Right ventricle myocardium superior (tissue), 1 donor: ENCODE measurements at places on chromosomes 7 and 10. TPM values are rescaled to one million over a fixed set of nuclear protein-coding genes. Genes with fewer than 3 reads are reported as not detected.

Gene POM121C
- total RNA-seq: 17.9 TPM

Gene GSTO2
- total RNA-seq: 1.0 TPM

Gene ACBD7
- total RNA-seq: not detected

Gene GIMAP7
- total RNA-seq: 22.2 TPM

Gene TFEC
- total RNA-seq: 1.2 TPM

GRCh38 chr10:98172495-98172894 is 38.0 kb downstream of the R3HCC1L start:
- no peak for DNase-seq

DNA sequence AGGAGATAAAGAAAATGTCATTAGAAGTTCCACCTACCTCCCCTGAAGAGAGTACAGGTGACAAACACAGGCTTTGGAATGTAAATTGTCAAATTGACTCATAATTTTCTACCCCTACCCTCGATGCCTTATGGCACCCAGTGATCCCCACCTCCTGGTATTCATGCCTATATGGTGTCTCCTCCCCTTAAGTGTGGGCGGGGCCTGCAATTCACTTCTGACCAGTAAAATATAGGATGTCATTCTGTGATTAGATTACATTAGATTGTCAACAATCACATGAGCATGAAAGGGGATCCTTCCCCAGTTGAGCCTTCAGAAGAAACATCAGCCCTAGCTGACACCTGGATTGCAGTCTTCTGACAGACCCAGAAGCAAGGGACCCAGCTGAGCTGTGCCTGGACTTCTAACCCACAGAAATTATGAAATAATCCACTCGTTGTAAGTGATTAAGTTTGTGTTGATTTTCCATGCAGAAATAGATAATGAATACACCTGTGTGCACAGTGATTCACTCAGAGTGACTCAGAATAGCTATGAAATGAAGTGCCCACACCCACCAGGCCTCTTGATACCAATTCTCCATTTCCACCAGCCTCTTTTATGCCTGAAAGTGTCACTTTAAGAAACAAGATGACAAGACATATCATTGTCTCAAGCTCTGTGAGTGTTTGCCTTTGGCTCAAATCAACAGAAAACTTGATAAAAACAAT is 8.5 kb upstream of the SLC39A12 start:
- DNase-seq: no peak

DNA sequence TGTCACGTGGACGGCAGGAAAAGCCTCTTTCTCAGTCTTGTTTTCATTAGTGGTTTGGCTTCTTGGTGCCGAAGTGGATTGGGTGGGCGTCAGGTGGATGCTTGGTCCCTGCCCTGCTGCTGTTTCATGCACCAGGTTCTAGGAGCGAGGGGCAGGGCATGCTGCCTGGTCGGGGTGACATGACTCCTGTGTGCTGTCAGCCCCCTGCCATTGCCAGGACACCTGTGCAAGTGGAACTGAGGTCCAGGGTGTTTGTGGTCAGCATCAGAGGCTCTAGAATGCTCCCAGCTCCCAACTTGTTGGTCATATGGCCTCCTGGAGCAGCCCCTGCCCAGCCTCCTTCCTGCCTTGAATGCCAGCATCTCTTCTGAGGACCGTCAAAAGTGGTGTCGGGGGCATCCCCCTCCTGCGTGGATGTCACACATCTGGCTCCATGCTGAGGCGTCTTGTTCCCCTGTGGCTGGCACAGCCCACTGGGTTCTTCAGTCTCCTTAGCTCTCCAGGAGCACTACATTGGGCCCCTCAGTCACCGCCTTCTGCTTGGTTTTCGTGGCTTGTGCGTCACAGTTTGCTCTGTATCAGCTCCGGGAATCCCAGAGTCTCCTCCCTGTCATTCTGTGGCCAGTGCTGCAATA is 24.8 kb downstream of the ADCY1 start:
- no peak for DNase-seq

- DNase-seq: no peak
These were observed 14.4 kb upstream of the GDF10 start for GRCh38 chr10:47285381-47286115.

GRCh38 chr7:157839226-157839625 is 502.4 kb downstream of the DNAJB6 start:
- no peak for DNase-seq

- DNase-seq: peak; percentile 56
These were observed 165.9 kb downstream of the PLXNA4 start for GRCh38 chr7:132410385-132410784.
